ENCODE measurements at places on chromosomes 5 and 9. TPM values are rescaled to one million over a fixed set of nuclear protein-coding genes. Genes with fewer than 3 reads are reported as not detected.

- H3K4me1 ChIP-seq, result peaks cover 1% of the 10 kb centered on the region
- no peak overlapping the region for H3K27ac ChIP-seq
- H3K4me3 ChIP-seq, result no peak overlapping the region
- H3K36me3 ChIP-seq, result no peaks in the 10 kb centered on the region
Measured at GRCh38 chr9:83620841-83621636, 1.9 kb upstream of the IDNK start.

Gene SRD5A1
- total RNA-seq, result 7.7 TPM

DNA sequence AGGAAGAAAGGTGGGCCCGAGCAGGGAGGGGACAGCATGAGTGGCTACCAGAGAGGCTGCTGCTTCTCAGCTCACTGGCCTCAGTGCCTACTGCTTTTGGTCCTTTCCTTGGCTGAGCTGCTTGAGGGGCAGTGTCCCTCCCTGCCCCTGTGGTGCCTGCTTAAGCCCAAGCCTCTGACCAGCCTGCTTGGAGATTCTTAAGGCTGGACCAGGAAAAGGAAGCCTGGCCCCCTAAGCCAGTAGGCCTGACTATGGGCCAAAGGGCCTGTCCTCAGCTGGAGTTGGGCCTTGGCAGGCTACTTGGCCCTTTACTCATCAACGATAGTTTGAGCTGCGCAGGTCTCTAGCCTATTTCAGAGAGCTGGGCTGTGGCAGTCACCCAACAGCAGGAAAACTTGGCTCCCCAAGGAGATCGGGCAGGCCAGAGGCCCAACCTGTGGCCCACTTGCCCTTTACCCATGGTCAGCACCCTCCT is 24.9 kb downstream of the TCF7 start:
- no peaks in the 10 kb centered on the region for H3K36me3 ChIP-seq
- no peak for DNase-seq
- H3K27ac ChIP-seq, result no peak overlapping the region
- no peaks in the 10 kb centered on the region for H3K27me3 ChIP-seq
- no peak overlapping the region for H3K4me3 ChIP-seq

DNA sequence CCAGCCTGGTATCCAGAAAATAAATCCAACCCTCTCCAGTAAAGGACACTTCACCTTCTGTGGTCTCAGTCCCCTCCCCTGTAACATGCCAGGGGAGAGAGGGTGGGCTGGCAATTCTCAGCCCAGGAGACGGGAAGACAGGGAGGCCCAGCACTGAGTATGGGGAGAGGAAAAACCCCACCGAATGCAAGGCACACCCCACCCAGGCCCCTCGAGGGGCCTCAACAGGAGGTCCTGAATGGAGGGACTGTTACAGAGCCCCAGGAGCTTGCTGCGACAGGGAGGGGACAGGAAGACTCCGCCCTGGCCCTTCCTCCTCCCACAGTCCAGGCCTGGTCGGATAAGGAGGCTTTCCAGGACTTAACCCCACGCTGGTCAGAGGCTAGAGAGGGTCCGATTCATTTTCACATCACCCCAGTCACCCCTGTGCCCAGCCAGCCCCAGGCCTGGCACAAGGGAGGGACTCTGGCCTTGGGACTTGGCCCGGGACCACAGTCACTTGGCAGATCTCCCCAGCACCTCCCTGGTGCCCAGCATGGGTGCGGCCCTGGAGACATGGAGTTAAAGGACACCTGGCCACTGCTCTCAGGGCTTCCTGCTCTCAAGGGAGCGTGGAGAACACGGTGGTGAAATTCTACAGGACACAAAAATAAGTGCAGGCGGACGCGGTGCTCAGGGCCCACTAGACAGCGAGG is 44.9 kb upstream of the STXBP1 start:
- DNase-seq, result peak; percentile 71
- peak overlapping the region; percentile 62 for H3K27ac ChIP-seq
- H3K27me3 ChIP-seq, result no peaks in the 10 kb centered on the region
- peak overlapping the region; percentile 50 for H3K4me3 ChIP-seq

GRCh38 chr9:100525563-100525962 is 52.3 kb upstream of the CAVIN4 start:
- DNase-seq, result no peak
- peaks cover 5% of the 10 kb centered on the region for H3K36me3 ChIP-seq
- no peaks in the 10 kb centered on the region for H3K27me3 ChIP-seq
- H3K4me1 ChIP-seq, result no peaks in the 10 kb centered on the region

All from aorta (tissue), 5 donors.